Endothelial cell (in vitro differentiated cells): ENCODE measurements at places on chromosomes 4 and X.

DNA sequence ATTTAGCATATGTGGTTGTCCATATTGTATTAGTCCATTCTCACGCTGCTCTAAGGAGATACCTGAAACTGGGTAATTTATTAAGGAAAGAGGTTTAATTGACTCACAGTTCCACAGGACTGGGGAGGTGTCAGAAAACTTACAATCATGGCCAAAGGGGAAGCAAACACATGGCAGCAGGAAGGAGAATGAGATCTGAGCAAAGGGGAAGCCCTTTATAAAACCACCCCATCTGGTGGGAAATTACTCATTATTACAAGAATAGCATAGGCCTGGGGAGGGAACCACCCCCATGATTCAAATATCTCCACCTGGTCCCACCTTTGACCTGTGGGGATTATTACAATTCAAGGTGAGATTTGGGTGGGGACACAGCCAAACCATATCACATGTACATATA lies 122.6 kb upstream of the ANK2 start:
- no peak for DNase-seq

- DNase-seq = no peak
Observed at GRCh38 chr4:26815199-26815598, 45.4 kb upstream of the STIM2 start.

GRCh38 chrX:13396924-13397323 lies 77.1 kb upstream of the ATXN3L start:
- DNase-seq = no peak

- DNase-seq = no peak
Observed at GRCh38 chr4:123248085-123248659, 148.4 kb upstream of the SPRY1 start.

DNA sequence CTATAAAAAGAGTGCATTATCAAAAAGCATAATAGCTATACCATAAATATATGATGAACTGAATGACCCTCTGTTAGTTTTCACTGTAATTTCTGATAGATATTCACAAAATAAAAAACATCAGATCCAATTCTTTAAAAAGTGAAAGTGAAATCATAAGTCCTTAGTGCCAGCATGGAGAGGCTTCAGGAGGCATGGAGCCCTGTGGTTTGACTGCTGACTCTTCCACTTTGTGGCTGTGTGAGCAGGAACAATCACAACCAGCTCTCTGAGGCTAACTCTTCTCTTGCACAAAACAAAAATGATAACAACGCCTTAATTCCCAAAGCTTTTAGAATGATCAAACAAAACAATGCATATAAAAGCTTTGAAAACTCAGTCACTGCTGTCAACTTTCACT lies 1143.9 kb downstream of the PDHA2 start:
- no peak for DNase-seq

DNA sequence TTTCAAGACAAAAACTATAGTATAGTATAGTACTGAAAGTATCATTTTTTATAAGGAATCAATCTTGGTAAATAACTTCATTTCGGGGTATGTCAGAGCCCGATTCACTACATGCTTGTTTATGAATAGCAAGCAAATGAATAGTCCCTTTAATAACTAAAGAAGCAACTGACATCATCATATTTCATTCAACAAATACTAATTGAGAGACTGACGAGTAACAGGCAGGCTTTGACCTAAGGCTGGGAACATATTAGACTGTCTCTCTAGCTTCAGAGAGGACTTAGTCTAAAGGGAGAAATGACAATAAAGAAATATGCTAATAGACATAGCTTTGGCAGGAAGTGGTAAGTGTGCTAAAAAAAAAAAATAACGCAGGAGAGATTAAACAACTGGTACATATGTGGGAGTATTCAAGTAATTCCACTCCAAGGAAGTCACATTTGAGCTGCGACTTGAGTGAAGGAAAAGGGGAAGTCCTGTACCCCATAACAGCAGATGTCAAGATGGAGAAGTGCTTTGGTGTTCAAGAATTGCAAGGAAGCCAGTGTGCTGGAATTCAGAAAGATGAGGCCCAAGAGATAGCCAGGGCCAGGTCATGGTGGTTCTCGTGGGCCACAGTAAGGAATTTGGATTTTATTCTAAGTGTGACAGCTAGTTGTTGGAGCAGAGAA lies 284.9 kb downstream of the FBXO8 start:
- no peak for DNase-seq

- no peak for DNase-seq
Observed at GRCh38 chr4:139084804-139085093, 69.2 kb downstream of the NOCT start.

GRCh38 chr4:158121161-158121579 lies 51.7 kb downstream of the GASK1B start:
- DNase-seq = no peak

DNA sequence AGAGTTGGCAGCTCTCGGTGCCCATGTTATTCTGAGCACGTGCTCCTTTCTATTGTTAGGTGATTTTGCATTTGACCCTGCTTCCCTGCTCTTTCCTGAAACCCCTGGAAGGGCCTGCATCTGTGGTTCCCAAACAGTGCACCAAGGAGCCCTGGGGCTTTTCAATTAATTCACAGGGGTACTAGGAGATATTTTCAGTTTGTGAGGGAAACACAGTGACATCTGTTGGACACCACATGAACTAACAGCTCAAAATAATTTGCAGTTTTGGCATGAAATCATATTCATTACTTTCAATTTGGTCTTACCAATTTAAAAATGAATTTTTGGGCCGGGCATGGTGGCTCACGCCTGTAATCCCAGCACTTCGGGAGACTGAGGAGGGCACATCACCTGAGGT lies 156.6 kb downstream of the GATB start:
- DNase-seq = no peak

- no peak for DNase-seq
Observed at GRCh38 chr4:114615435-114615834, 16.8 kb downstream of the UGT8 start.

DNA sequence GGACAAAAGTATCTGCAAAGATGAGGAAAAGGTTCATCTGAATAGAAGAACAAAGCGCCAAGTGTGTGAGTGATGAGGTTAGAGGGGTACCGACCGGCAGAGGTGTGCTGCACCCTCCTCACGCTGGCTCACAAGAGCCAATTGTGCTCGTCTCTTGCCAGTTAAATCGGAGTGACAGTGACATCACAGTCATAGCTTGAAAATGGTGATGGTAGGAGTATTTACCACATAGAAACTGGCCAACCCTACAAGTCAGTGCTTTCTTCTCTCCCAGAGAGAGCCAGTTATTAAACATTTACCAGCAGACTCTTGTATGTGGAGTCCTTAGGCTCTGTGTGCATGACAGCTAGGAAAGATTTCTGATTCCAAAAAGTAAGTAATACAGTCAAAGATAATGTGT lies 32.4 kb downstream of the CLDN22 start:
- DNase-seq = no peak

DNA sequence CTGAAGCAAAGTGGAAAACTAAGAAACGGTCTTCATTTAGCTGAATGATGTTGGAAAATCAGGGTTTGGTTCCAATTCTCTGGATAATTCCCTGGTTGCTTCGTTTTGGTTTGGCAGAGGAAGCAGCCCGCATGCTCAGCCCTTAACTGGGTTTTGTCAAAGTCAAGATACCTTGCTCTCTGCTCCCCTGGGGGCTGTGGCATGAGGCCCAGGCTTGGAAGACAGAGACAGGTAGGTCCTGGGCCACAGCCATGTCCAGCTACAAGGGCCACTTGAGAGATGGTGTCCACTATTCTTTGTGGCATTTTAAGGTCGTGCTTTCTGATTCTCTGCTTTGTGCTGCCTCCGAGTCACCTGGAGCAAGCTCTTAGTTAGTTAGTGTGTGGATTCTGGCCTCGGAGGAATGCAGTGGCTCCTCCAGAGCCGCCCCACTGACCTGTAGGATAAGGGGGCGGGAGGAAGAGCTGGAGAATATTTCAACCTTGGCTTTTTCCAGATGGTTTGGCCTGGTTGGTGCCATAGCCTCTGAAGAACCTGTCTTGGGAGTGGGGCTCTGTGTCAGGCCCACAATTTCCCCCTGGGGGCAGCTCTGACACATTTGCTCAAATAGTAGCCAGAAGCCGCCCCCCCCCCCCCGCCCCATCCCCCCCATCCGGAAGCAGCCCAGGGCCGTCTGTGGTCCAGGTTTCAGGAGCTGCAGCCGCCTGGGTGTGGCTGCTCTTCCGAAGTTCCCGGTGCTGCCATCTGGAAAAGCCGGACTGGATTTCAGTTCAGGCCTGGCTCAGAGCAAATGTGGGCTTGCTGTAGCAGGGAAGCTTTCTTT lies 147.1 kb downstream of the NHS start:
- DNase-seq = peak; percentile 6

DNA sequence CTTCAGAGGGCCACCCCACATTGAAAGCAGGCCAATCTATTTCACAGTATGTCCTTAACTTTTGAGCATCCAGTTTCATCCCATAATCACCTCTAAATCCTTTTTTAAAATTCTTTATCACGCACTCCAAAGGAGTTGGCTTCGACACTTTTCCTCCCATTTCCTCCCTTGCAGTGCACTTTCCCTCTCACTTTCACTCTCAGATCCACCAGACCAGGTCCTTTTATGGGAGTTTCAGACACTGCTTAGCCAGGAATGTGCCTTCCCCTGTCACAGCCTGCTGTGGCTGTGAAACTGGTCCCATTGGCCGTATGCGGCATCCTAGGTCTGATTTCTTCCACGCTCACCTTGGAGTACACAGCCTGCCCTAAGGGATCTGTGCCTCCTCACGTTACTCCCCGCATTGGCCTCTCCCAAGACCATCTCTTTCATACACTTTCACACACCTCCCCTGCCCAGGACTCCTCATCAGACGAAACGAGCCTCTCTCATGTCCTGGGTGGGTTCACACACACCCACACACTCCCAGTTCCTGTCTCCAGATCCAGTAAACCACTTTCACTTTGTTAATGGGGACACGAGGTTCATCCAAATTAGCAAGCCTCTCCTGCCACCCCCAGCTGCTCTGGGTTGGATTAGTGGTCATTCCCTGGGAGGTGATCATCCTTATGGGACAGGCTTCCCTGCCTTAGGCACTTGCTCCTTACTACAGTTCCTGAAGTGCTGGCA lies 10.0 kb upstream of the RHOXF2B start:
- no peak for DNase-seq

DNA sequence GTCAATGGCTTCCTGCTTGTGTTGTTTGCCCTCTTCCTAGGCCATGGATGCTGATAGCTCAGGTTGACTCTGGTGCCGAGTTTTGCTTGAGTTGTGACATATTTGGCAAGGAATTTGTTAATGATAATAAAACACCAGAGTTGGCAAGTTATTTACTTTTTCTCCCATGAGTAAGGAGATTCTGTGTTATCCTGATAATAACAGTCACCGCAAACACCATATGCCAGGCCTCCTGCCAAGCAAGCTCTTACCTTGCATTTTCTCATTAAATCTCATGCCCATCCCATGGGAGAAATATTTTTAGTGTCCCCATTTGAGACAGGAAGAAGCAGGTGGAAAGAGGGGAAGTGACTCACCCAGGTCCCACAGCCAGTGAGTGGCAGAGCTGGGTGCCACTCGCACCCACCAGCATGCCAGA lies 67.4 kb upstream of the CLCN4 start:
- DNase-seq = no peak

DNA sequence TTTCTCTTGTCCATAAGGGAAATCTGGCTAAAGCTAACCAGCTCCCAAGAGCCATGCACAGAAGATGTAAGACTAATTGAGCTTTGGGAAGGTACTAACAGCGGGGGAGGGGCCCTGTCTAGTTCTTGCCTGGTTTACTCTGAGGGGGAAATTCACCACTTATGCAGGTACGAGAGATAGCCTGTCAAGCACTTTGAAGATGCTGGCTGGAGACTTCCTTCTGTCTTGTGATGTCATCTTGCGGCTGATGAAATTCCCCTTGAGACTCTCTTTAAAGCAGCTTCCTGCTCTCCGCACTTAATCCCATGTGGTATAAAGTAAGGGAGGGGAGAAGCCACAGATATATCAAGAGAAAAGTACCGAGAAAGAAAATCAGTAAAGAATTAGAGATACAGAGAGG lies 345.3 kb downstream of the MAPK10 start:
- no peak for DNase-seq

DNA sequence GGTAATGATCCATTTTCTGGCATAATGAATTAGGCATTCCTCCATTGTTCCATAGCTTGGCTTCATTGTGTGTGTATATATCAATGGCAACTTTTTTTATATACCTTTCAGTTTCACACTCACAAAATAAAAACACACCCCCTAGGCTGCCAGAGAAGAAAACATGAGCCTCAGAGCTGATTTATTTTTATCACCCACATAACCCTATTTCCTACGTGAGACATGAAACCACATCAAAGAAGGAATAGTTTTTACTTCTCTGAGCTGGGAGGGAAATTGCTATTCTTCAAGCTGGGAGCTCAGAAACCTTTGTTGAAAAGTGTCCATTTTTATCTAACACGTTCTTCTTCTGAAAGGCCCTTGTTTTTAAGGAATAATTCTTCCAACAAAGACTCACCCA lies 126.7 kb upstream of the RAI2 start:
- no peak for DNase-seq

GRCh38 chr4:22922426-22922825 lies 229.7 kb downstream of the GBA3 start:
- no peak for DNase-seq

DNA sequence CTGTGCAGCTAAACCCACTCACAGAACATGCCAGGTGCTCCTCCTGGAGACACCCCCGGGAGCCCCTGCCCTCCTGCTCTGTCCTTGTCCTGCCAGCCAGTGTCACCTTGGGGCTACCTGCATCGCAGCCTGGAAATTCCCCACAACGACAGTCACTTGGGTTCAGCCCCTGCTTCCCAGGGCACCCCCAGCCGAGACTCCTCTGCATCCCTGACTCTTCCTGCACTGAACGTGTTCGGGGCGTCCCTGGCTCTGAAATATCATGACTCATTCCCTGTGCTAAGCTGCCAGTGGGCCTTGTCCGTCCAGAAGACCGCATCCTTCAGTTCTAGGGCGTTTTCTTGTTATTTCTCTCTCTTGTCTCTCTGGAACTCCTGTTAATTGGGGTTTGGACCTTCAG lies 5.8 kb downstream of the CFAP99 start:
- DNase-seq = no peak

GRCh38 chrX:107675823-107676555 lies 47.7 kb downstream of the PRPS1 start:
- DNase-seq = no peak

- no peak for DNase-seq
Observed at GRCh38 chrX:53320543-53321229, 39.3 kb upstream of the IQSEC2 start.

DNA sequence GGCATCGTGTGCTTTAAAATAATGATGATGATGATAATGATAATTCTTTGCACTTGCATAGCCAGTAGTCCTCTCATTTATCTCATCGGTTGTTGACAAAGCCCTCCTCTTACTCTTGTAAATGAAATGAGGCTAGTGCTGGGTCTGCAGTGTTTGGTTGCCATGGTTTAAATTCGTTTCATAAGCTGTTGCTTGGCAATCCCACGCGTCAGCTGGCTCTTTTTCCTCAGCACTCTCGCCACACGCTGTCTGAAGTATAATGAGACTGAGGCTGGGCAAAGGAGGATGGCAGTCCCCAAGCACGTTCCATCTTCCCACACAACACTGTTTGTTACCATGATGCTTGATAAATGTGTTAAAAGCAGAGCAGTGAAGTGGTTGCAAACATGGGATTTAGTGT lies 15.5 kb downstream of the PAGE4 start:
- DNase-seq = no peak

GRCh38 chrX:134911348-134911747 lies 79.4 kb upstream of the SMIM10 start:
- DNase-seq = no peak

- peak; percentile 13 for DNase-seq
Observed at GRCh38 chrX:103157496-103158316, 57.2 kb upstream of the BEX4 start.
